ENCODE measurements at places on chromosomes 7 and 10.
A peak's percentile ranks its signal among the peaks of the same experiment; 100 is the strongest.

DNA sequence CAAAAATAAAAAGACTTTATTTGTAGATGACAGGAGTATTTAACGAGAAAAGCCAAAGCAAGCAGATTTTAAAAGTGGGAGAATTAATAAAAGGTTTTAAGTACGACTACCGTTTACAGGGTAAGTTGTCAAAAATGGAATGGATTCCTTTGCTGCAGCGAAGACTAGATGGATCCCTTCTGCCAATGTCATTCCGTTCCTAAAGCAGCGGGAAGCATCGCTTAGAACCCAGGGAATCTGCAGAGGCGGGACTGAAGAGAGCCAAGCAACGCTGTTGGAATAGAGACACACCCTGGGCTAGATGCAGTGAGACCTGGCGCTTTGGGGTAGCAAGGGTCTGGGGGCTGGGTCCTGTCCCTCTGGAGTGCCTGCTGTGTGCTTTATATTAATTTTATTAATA lies 303.1 kb upstream of the MKI67 start:
- DNase-seq = no peak

GRCh38 chr7:155928583-155928982 lies 116.3 kb upstream of the SHH start:
- no peak for DNase-seq

DNA sequence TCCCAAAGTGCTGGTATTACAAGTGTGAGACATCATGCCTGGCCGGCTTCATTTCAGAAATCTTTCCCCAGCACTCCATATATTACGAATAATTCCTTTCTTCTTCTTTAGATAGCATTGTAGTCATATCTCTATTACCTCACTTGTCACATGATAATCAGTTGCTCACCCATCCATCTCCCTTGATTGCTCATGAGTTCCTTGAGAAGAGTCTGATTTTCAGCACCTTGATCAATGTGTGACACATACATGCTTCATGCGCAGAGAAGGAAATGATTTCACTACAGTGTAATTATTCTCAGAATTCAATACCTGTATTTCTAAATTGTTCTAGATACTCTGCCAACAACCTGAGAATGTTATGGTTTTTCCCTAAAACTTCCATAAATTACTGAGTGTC lies 26.7 kb upstream of the GGCT start:
- no peak for DNase-seq

- no peak for DNase-seq
Observed at GRCh38 chr7:15836651-15837050, 150.2 kb upstream of the MEOX2 start.

- no peak for DNase-seq
Observed at GRCh38 chr7:132685277-132685676, 109.0 kb upstream of the PLXNA4 start.

DNA sequence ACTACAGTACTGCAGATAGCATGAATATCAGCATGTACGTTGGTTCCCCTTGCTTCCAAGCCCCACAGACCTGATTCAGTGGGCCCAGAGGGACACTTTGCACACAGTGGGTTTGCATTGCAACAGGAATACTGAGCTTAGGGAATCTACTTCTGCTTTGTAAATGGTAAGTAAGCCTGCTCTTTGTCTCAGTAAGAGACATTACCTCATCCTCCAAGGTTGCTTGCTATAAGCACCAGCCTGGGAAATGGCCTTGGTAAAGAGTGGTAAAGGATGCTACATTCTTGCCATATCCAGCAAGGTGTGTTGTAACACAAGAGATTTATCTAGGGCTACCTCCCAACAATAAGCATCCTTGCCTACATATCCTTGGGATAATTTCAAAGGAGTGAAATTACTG lies 730.5 kb downstream of the INHBA start:
- DNase-seq = no peak

- DNase-seq = no peak
Observed at GRCh38 chr10:31687663-31688482, 240.8 kb downstream of the ARHGAP12 start.

DNA sequence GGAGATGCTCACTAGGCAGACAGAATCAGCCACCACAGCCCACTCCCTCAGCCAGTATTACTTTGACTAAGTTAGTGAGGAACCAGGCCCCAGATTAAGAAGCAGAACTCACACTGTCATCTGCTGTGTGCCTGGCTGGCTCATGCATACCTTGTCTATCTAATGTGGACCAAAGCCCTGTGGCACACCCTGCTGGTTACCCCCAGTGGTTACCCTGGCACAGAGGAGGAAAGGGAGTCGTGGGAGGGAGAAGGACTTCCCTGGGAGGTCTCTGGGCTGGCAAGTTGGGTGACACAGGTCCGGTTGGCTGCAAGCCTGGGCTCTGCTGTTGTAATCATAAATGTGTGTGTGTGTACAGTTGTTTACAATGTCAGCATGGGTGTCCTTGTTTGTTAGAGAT lies 7.5 kb upstream of the SH2D4B start:
- DNase-seq = peak; percentile 18

GRCh38 chr7:99440195-99440594 lies 1.5 kb downstream of the CPSF4 start:
- no peak for DNase-seq

GRCh38 chr10:55410415-55410885 lies 609.4 kb upstream of the PCDH15 start:
- no peak for DNase-seq

DNA sequence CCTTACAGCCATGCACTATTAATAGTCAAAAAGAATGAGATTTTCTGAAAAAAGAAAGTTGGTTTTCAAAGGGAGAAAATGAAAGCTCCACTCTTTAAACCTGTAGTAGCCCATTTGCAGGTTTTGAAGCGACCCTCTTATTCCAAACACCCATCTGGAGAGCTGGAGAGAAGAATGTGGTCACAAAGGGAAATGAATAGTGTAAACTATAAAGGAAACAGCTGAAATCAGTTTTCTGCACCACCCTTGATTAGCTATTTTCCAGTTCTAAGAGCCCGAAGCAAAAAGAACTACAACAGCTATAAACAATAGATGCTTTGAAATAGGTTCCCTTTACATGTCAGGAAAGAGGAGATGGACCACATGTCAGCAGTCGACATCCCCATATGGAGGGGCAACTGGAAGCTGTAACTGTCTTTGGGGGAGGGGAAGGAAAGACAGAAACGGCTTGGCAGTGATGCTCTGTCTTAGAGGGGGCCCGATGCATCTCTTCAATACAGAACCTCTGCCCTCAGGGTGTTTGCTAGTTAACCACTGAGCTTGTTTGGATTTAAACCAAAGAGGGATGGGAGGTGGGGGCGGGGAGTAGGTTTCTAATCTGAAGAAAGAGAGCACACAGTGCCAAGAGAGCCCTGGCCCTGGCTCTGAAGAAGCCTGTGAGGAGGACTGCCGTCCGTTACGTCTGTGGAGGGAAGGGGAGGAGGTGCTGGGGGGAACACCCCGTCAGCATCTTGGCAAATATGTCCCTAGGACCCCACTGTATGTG lies 55.3 kb downstream of the CPVL start:
- DNase-seq = no peak

DNA sequence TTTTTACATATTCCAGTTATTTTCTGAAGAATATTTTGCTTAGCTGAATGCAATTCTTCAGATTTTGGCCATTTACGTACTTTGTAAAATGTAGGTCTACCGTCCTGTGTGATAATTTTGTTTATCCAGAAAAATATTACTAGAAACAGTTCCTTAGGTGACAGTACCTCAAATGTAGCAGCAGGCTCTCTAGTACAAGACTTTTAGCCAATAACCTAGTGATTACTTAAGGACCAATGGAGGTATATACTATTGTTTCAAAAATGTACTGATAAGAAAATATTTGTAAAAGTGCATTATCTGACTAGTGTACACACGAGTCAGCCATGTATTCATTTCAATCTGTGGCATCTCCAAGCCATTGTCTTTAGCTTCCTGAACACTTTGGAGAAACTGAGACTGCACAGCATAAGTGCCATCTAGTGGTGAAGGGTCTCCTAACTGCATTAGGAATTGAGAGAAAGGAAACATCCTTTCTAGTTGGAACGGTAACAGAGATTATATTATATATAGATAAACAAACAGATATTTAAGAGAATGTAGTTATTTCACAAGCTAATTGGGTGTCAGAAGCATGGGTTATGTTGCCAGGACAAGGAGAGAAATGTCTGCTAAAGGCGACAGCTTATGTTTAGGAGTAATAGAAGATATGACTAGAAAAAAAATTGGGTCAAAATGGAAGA lies 23.7 kb downstream of the RTKN2 start:
- DNase-seq = no peak

- DNase-seq = no peak
Observed at GRCh38 chr7:15508258-15508657, 53.6 kb downstream of the AGMO start.

DNA sequence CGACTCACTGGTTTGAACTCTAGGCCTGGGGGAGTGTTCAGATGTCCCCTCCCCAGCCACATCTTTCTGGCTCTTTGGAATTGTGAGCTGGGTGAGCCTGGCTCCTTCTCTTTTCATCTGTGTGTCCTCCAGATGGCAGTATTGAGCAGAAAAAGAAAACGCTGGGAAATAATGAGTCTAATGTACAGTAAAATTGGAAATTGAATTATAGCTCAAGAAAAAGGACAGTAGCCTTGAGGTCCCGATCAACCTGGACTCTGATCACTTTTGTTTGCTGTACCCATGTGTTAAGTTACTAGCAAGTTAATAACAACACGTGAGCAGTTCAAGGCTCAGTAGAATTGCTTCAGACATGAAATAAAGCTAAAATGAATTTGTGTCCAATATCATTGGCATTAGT lies 77.9 kb downstream of the SNX10 start:
- DNase-seq = peak; percentile 4

GRCh38 chr7:42154173-42154572 lies 82.8 kb downstream of the GLI3 start:
- no peak for DNase-seq

DNA sequence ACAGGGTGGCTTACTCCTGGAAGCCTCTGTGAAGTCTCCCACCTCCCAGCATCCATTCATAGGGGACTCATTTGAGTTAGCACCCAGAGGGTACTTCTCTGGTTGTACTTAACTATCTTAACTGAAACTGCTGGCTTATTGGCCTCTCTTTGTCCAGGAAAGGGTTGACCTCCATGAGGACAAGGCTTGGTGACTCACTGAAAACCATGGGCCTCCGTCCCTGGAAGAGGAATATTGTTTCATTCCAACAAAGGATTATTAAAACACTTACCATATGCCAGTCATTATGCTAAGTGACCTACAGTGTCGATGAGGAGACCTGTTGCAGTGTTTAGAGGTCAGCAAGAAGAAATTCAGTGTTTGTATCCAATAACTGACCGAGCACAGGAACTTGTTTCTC lies 175.9 kb downstream of the PLPP4 start:
- no peak for DNase-seq

All from effector CD8-positive, alpha-beta T cell (primary cell).